ENCODE measurements at places on chromosomes 16 and 17.

DNA sequence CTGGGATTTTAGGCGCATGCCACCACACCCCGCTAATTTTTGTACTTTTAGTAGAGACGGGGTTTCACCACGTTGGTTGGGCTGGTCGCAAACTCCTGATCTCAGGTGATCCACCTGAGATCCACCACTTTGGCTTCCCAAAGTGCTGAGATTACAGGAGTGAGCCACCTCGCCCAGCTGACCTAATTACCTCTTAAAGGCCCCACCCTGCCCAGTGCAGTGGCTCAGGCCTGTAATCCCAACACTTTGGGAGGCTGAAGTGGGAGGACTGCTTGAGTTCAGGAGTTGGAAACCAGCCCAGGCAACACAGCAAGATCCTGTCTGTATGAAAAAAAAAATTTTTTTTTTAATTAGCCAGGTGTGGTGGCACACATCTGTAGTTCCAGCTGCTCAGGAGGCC is 2.9 kb upstream of the COASY start:
- DNase-seq, result no peak

DNA sequence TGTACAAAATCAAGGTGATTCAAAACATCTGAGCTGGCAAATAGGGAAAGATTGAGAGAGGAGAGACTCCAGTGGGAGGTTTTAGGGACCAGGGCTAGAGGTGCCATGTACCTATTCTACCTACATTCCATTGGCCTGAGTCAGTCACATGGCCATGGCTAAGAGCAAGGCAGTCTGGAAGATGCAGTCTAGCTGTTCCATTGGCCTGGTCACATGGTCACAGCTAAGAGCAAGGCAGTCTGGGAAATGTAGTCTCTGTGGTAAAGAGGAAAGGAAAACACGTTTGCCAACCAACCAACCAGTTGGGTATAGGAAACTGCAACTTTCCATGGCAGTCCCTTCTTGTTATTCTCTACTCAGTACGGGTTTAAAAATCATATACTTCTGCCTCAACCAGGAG is 369.1 kb downstream of the XYLT1 start:
- DNase-seq, result no peak

DNA sequence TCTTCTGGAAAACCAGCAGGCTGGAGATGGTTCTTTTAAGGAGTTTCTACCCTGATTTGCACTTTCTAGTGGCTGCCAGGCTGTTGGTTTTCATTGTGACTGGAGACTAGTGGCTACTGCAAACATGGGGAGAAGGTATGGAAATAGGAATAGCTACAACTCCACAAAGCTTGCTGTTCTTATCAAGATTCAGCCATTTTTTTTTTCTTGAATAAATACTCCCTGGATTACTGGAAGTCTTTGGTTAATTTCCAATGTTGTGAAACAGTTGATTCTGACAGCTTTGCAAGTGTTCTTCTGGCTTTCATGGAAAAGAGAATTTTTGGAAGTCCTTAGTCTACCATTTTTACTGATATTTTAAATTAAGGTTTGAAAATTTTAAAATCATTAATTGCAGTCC is 277.7 kb downstream of the HS3ST3A1 start:
- DNase-seq, result no peak

GRCh38 chr16:13906168-13907089 is 13.5 kb upstream of the ERCC4 start:
- DNase-seq, result no peak

- no peak for DNase-seq
Measured at GRCh38 chr16:1812732-1813163, 13.9 kb downstream of the HAGH start.

DNA sequence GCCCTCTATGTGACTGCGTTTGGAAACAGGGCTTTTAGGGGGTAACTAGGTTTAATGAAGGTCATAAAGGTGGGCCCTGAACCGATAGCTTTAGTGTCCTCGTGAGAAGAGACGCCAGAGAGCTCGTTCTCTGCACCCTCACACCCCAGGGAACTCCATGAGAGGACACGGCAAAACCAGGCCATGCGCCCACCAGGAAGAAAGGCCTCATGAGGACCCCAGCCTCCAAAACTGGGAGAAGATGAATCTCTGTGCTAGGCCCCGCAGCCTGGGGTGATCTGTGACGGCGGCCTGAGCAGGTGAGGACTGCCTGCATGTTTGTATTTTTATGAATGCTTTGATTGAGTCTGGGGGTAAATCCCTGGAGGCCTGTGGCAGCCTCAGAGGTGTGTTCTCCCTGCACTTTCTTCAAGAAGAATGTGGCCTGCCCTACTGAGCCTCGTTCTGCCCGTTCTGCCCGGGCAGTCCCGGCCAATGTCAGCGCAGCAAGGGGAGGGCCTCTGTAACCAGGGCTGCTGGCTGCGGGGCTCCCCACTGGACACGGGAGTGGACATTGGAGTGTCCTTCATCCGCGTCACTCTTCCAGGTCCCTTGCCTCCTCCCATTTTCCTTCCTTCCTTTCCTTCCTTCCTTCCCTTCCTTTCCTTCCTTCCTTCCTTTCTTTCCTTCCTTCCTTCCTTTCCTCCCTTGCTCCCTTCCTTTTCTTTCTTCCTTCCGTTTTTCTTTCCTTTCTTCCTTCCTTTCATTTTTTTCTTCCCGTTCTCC is 6.8 kb upstream of the RNF213 start:
- DNase-seq, result no peak

GRCh38 chr16:4105848-4106247 is 10.4 kb downstream of the ADCY9 start:
- no peak for DNase-seq

- no peak for DNase-seq
Measured at GRCh38 chr17:56570199-56570598, 23.3 kb upstream of the NOG start.

- no peak for DNase-seq
Measured at GRCh38 chr17:67836205-67836987, 11.1 kb downstream of the BPTF start.

DNA sequence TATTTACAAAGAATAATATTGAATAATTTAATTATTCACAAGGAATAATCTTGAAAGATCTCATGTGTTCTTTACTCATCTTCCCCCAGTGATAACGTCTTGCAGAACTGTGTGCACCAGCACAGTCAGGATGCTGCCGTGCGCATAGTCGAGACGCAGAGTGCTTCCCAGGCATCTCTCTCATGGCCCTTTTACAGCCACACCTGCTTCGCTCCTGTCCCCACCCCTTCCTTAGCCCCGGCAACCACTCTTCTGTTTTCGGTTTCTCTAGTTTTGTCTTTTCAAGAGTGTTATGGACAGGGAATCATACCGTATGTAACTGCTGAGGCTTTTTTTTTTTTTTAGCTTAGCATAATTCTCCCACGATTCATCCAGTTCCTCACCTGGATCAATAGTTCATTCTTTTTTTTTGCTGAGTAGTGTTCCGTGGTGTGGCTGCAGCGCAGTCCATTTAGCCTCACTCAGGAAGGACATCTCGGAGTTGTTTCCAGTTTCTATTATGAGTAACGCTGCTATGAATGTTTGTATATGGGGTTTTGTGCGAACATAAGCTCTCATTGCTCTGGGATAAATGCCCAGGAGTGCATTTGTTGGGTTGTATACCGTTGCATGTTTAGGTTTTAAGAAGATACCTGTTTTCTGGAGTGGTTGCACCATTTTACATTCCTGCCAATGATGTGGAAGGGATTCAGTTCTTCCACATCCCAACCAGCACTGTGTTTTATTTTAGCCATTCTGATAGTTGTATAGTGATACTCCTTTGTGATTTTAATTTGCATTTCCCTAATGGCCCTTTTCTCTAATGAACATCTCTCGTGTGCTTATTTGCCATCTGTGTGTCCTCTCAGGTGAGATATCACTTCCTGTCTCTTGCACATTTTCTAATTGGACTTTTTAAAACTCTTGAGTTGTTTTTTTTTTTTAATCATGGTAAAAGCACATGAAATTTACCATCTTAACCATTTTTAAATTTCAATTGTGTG is 47.6 kb downstream of the SEC14L1 start:
- DNase-seq, result no peak

All from activated T-helper 1 cell treated with anti-CD3 and anti-CD28 coated beads, Interleukin-2, amount 50 U/mL, for 16 hours (primary cell).